ENCODE measurements at places on chromosomes 2 and 18.

DNA sequence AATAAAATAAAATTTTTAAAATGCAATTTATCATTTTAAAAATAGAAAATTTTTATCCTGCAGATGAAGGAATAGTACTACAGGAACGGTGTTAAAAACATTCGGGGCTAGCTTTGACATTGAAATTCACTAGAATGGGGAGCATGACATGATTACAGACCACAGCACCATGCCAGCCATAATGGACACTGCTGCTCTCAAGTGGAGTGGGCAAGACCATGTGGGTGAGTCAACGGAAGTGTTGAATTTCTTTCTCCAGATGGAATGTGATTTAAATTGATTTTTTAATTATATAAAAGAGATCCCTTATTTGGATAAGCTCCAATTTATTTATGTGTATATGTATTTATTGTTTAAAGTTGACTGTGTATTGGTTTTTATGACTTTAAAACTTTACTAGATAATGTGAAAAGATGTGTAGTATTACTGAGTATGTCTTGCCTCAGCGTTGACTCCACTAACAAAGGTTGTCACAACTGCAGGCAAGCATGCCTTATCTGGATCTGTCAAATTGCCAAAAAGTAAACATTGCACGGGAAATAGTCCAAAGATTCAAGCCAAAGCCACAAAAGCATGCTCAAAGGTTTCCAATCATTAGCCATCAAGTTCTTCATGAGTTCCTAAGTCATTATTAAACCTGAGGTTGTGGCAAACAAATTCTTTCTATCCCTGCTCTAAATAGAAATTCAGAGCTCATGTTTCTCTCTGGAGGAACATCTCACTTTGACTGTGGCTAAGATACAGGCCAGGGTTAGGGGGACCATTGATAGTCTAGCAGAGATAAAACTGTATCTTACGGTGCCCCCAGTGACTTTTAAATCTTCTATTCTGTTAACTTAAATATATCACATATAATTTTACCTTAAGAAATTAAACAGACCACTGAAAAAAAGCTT lies 536.9 kb downstream of the TMX3 start:
- no peak for DNase-seq

DNA sequence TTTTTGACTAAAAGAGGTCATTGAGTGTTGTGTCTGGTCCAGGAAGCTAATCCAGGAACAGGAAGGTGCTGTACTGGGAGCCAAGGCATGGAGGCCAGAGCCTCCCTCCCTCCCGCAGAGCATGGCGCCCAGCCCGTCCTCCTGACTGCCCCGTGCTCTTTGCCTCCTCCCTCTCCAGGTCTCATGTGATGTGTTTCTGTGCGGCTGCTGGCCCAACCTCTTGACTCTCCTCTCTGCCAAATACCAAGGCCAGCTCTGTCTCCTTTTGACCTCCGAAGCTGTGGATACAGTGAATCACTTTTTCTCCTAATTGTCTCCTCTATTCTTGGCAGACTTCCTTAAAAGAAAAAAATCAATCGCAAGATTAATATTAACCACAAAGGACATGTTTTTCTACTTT lies 284.1 kb downstream of the PHLPP1 start:
- no peak for DNase-seq

- DNase-seq = no peak
These were observed 303.5 kb downstream of the STK39 start for GRCh38 chr2:167943897-167944296.

- no peak for DNase-seq
These were observed 92.3 kb downstream of the UBE2E3 start for GRCh38 chr2:181072486-181073235.

- no peak for DNase-seq
These were observed 91.1 kb downstream of the ZNF532 start for GRCh38 chr18:58955738-58956137.

DNA sequence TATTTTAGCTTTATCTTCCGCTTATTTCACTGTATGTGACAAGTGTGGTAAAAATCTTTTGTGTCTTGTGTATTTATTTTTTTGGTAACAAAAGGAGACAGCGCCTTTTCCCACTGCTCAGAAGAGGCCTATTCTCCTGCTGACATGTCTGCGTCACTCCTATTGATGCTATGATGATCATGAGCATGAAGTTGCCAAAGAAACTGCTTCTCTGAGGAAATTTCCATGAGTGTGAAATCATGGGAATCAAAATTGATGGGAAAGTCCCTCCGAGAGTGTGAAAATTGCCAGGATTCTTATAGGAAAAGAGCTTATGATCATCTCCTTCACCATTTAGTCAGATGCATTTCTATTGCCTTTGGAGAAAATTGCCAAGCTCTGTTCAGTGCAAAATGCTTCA lies 36.5 kb upstream of the DARS1 start:
- no peak for DNase-seq

GRCh38 chr2:11492720-11493119 lies 26.8 kb upstream of the E2F6 start:
- no peak for DNase-seq

- no peak for DNase-seq
These were observed 82.5 kb downstream of the SEPTIN10 start for GRCh38 chr2:109531221-109531620.

GRCh38 chr2:201698588-201699226 lies at the start of gene MPP4:
TSS of gene MPP4 (minus strand) at chr2:201698644. CDS start at chr2:201693954, 4,690 bp downstream.
- DNase-seq = no peak

DNA sequence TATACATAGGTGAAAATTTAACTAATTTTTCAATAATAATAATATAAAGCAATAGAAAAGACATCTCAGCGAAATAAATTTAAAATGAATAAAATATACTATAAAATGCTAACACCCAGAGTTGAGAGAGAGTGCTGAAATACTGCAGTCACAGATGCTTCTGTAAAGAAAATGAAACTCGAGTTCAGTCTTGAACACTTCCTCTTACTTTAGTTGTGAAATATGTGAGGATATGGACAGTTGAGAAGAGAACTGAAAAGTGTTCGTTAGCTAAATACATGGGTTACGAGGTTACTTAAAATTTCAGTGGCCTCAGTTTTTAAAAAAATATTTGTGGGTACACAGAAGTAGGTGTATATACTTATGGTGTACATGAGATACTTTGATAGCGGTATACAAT lies 106.8 kb downstream of the DNAH7 start:
- DNase-seq = no peak

- DNase-seq = no peak
These were observed 210.1 kb downstream of the ZNF521 start for GRCh38 chr18:25141886-25142285.

DNA sequence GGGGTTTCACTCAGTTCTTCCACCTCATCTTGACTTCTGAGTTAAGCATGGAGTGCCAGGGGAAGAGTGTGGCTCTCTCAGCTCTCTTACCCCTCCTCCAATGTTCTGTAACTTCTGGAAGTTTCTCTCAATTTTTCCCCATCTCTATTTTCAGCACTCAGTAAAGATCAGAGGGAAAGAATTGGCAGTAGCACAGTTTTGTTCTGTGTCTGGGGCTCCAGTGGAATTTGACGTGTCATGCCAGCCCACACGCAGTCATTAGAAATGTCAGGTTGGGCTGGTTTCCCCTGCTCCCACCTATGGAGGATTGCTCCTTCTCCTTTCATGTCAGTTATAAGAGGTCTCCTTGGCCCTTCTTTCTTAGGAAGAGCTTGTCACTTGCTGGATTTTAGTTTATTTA lies 104.6 kb upstream of the COL3A1 start:
- DNase-seq = no peak

GRCh38 chr18:25281556-25281955 lies 70.4 kb downstream of the ZNF521 start:
- no peak for DNase-seq

DNA sequence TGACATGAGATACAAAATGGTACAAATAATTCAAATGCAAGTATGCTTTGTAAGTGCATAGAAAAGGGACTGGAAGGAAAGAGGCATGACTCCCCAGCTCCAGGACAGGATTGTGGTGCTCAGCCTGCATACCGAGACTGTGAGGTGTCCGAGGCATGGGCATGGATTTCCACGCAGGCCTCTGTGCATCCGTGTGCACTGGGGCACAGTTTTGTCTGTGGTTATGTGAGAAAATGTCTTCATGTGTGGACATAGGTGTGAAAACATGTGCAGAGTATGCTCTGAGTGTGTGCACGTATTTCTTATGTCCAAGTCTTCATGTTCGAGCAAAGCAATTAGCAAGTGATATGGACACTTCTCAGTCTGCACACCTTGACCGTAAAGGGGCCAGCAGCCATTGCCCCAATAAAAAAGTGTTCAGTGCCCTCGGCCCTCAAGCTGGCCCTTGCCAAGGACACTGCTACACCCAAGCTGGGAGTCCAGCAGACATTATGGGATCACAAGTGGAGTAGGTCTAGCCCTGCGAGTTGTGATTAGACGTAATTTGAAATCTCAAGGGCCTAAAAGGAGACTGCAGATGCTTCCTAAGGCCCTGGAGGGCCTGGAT lies 120.7 kb downstream of the CYP26B1 start:
- DNase-seq = no peak

GRCh38 chr2:15799432-15799827 lies 140.9 kb upstream of the MYCN start:
- DNase-seq = no peak

DNA sequence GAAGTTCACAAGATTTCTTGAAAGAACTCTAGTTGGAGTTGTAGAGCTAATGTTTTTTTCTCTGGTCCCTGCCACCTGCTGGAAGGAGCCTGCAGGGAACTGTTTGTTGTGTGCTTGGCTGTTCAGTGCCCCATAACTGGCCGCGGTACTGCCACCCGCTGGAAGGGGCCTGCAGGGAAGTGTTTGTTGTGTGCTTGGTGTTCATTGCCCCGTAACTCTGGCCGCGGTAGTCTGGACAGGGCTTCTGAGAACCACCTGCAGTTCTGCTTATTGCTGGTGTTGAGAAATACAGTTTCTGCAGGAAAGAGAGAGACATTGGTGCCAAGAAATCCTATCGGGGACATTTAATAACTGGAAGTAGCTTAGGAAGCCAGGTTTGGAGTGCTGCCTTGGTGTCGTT lies 58.1 kb downstream of the AGAP1 start:
- DNase-seq = peak; percentile 16

DNA sequence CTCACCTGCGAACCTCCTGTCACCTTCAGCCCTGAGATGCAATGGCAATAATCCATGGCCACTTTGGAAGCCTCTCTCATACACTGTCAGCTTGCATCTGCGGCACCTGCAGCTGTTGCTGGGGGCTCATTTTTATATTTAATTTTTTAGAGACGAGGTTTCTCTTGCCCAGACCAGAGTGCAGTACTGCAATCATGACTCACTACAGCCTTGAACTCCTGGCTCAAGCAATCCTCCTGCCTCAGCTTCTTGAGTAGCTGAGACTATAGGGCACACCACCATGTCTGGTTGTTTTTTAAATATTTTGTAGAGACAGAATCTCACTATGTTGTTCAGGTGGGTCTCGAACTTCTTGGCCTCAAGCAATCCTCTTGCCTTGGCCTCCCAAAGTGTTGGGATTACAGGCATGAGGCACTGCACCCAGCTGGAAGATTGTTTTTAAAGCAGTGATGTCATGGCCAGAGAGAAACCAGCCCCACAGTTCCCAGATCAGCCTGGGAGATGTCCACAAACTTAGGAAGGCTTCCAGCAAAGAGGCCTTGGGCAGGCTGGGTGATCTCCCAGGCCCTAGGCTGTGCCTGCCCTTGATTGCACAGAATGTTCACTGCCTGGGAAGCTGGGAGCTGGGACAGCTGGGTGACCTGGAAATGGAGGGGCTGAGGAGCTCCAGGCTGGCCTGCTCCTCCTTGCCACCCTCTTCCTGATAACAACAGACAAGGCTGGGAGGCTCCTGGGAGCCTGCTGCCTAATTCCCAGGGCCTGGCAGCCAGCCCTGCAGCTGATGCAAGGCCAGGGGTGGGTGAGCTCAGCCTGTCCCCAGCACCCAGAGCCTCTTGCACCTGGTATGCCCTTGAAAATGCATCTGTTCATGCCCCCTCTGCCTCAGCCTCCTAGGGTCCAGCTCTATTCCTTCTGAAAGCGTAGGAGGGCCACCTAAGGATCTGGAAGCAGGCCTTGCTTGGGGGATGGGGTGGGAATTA lies 27.1 kb downstream of the SH2D6 start:
- no peak for DNase-seq

DNA sequence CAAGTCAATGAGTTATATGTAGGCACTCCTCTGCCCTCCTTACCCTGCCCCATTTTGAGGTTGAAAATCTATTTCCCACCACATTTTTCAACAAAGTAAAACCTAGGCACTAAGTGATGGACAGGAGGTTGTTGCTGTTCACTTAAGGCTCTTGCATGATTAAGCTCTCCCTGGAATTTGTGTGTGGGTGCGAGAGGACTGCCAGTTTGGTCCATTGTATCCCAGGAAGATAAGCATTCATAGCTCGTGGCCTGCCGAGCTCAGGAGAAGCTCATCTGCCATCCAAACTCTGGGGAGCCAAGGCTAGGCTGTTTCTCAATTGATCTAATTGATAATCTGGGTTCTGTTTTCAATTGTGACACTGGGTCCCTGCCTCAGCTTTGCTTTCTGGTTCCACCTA lies 4.7 kb upstream of the MAP4K4 start:
- no peak for DNase-seq

GRCh38 chr2:234823877-234824376 lies 127.9 kb upstream of the SH3BP4 start:
- no peak for DNase-seq

- DNase-seq = no peak
These were observed 118.3 kb downstream of the CAPN13 start for GRCh38 chr2:30688956-30689401.

DNA sequence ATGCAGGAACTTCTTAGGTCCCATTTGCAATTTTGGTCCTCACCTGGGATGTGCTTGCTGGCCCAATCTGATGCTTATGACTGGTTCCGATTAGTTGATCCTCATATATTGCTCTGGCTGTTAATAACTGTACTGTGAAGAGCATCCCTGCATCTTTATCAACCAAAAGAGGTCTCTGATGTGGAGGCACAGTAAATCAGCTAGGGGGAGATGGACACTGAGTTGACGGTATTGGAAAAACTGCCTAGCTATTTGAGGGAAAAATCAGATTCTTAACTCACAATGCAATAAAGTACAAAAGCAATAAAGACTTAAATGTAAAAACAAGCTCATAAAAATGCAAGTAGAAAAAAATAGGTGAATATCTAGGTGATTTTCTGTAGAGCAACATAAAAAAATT lies 188.0 kb upstream of the TCF4 start:
- no peak for DNase-seq

DNA sequence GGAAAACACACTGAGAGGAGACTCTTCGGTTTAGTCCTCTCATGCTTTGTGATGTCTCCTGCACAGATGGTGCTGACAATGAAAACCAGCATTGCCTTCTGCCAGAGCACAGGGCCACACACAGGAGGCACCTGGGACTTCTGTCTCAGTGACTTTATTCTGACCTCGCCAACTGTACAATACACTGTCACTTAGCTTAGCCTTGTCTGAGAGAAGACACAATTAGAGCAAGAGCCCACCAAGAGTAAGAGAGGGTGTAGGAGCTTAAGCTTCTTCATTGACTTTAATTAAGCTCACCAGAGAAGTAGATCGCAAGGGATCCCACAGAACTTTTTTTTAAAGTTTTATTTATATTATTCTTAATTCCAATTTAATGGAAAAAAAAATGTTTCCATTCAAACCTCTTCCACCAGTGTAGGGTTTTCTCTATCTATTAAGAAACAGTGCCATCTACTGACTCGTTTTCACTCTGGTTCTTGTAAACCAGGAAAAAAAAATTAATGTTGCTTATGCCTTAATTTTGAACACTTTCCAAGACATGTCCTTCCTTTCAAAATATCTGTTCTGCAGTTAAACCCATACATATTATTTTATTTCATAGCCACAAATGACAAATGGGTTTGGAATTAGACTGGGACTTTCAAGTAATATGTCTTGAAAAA lies 42.4 kb upstream of the DDX18 start:
- DNase-seq = no peak

- no peak for DNase-seq
These were observed 49.4 kb downstream of the PDE1A start for GRCh38 chr2:182377467-182377866.

Measured in NCI-H1436 treated with DMSO at 0.1 percent for 48 hours (cell line).